ENCODE measurements at places on chromosomes 12 and 14.
A peak's percentile ranks its signal among the peaks of the same experiment; 100 is the strongest.

DNA sequence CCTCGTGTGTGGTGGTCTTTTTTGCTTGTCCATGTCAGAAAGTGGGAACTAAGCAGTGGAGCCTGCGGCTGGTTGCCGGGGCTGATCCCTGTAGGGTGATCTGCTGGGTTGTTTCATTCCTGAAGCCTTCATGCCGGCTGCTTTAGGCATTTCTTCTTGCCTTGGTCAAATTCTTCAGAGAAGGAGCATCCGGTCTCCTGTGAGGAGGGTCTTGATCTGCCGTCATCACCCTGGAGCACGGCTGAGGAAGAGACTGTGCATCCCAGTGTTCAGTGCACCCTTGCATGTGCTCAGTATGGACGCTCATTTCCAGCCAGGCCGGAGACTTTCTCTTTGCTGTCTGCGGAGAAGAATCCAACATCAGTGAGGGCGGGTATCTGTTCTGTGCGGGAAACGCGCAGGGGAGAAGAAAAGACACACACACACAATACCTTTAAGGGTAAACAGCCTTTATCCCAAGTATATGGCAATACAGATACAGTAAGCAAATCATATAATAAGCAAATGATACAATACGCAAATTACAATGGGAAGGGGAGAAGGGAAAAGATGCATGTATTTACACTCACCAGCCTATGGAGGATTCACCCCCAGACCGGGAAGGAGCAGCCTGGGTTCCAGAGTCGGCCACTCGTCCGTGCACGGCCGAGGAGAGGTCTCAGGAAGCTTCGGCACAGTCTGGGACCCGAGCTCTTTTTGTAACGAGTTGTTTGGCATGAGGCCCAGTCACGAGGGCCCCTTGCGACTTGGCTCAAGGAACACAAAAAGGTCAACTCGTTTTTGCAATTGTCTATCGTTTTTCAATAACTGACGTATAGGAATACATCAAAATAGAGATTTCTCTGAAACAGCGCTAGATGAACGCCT is 1366.8 kb upstream of the TMEM132C start:
- no peak for DNase-seq

GRCh38 chr14:70888681-70889175 is 18.5 kb upstream of the PCNX1 start:
- peak; percentile 57 for DNase-seq

- no peak for DNase-seq
Measured at GRCh38 chr12:112627851-112628250, 163.7 kb upstream of the RPH3A start.

DNA sequence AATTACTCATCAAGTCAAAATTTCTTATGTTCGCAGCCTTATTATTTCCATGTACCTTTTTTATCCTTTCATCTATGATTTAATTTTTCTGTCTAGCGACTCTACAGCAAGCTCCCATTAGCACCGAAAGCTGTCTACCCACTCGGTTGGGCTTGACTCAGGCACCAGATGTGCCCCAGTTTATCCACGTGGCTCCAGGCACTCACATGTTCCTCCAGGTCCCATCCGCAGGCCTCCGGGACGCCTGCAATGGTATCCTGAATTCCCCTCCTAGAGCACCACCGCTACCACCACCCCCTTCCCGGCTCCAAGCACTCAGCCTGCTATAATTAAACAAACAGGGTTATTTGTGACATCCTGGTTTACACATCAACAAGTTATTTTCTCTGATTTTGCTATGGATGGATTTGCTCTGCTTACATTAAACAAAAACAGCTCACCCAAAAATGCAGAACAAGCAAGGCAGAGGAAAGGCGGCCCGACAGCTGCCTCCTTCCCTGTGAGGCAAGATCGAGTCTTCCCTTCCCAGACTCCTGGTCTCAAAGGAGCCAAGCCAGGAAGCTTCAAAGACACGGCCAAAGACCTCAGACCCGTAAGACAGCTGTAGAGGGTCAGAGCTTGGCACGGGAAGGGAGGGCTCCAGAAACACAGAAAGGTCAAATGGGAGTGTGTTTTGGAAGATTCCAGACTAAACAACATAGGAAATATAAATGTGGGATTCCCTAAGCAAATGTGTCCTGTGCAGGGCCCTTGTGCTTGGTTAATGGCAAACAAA is 253.8 kb downstream of the TTC8 start:
- DNase-seq: no peak

All from kidney capillary endothelial cell (primary cell).